ENCODE measurements at places on chromosomes 4 and X.

DNA sequence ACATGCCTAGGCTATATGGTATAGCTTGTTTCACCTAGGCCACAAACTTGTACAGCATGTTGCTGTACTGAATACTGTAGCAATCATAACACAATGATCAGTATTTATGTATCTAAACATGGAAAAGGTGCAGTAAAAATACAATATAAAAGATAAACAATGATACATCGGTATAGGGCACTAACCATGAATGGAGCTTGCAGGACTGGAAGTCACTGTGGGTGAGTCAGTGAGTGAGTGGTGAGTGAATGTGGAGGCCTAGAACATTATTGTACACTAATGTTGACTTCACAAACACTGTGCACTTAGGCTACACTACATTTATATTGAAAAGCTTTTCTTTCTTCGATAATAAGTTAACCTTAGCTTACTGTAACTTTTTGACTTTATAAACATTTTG, 45.6 kb upstream of the ANK2 start:
- no peak for DNase-seq

GRCh38 chr4:168711197-168712140, 214.6 kb downstream of the PALLD start:
- DNase-seq = no peak

GRCh38 chrX:50769389-50770063, 44.5 kb downstream of the SHROOM4 start:
- no peak for DNase-seq

DNA sequence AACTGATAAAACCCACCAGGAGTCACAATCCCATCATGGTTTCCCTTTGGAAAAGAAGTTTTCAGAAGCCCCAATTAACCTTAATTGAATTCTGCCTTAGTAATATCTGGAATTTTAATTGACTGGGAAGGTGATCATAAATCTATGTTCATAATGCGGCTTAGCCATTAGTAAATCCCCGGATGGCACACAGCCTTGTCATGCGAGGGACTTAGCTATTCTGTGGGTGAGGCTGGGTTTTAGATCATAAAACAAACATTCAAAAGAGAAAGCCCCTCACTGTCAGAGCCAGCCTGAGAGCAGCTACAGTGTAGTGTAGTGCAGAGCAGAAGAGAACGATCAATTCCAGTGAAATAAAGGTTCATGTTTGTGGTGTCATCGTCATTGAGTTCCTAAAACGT, 124.0 kb upstream of the NOCT start:
- DNase-seq = no peak

GRCh38 chr4:171809854-171810253, 3.4 kb upstream of the GALNTL6 start:
- no peak for DNase-seq

GRCh38 chr4:177974461-177974860, 532.2 kb upstream of the AGA start:
- no peak for DNase-seq

- DNase-seq = no peak
Measured at GRCh38 chr4:140122891-140123290, 31.1 kb downstream of the MAML3 start.

DNA sequence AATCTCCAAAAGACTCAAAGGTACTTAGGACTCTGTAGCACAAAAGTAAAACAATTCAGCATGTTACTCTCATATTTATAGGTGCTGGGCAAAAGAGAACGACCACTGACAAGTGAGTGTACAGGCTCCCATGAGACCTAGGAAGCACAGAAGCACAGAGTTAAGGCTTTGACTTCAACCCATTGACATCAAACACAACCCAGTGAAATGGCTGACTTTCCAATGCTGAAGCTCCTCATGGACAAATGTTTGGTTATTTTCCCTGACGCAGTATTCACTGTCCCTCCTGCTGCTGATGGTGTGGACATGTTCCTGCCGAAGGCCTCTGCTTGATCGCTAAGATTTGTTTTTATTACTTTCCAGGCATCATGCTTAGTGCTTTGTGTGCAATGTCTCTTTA, 148.7 kb downstream of the TSPAN5 start:
- no peak for DNase-seq

- DNase-seq = no peak
Measured at GRCh38 chrX:145393702-145394235, 146.5 kb downstream of the SPANXN1 start.

GRCh38 chrX:118420462-118420861, 74.6 kb downstream of the WDR44 start:
- DNase-seq = no peak

DNA sequence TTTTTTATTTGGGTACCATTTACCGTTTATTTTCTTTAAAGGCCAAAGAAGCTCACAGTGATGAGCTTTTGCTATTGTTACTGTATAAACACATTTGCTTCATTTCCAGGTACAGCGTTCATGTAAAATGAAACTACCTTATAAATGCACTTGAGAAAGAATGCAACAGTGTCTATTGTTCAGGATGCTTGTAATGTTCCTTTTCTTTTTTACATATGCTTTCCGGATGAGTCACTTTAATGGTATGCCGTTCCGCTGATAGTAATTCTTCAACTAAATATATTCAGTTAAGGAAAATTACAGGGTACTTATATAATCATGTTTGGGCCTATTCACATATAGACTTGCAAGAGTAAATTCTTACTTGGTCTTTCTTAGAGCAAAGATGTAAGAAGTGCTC, 354.9 kb downstream of the RPA4 start:
- no peak for DNase-seq

GRCh38 chr4:24428850-24429249, 155.5 kb downstream of the DHX15 start:
- no peak for DNase-seq

GRCh38 chr4:75555294-75556164, at the start of gene ODAPH:
TSS of gene ODAPH (plus strand) at chr4:75556066. CDS start at chr4:75556083, 17 bp downstream.
- no peak for DNase-seq

GRCh38 chrX:151478058-151478457, 81.1 kb downstream of the VMA21 start:
- no peak for DNase-seq

- DNase-seq = no peak
Measured at GRCh38 chr4:120452001-120452400, 385.4 kb upstream of the MAD2L1 start.

DNA sequence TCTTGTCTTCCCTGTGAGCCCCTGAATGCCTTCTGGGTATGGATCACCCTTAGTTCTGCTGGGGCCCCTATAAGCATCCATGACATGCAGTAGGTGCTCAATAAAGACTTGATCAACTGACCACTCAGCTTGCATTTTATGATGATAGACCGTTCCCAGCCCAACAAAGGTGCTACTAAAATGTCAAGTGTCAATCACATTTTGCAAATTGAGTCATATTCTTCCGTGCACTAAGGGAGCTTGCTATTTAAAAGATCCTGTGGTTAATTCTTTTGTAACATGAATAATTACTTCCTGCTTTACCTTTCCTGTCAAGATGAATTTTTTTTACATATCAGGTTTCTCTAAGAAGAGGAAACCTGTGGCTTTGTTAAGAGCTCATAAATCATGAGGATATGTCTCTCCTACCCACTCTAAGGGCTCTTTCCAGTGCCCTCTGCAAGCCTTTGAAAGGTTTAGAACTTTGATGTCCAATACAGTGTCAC, 47.6 kb downstream of the SH3KBP1 start:
- DNase-seq = no peak

DNA sequence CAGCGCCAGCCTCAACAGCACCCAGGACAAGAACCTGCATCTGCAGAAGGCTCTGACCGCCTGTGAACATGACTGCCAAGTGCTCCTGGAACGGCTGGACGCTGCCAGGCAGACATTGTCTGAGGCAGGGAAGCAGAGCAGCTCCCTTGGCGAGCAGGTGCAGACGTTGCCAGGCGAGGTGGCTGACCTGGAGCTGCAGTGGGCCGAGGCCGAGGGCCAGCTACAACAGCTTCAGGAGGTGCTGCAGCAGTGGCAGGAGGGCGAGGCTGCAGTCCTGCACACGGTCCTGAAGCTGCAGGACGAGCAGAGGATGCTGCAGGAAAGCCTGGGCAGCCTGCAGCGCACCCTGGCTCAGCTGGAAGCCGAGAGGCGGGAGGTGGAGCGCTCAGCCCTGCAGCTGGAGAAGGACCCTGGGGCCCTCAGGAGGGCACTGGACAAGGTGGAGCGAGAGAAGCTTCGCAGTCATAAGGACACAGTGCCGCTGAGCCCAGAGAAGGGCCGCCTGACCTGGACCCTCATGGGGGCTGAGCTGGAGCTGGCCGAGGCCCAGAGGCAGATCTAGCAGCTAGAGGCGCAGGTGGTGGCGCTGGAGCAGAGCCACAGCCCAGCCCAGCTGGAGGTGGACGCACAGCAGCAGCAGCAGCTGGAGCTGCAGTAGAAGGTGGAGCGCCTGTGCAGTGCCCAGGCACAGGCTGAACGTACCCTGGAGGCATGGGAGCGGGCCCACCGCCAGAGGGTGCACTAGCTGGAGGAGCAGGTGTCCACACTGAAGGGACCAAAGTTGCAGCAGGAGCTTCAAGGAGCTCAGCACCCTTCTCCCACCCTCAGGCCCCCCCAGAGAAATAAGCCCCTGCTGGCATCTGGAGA, 16.4 kb downstream of the SMIM10L2A start:
- DNase-seq = no peak

- no peak for DNase-seq
Measured at GRCh38 chr4:3324093-3324815, 31.4 kb downstream of the RGS12 start.

- no peak for DNase-seq
Measured at GRCh38 chr4:76690906-76691275, 207.1 kb downstream of the SOWAHB start.

DNA sequence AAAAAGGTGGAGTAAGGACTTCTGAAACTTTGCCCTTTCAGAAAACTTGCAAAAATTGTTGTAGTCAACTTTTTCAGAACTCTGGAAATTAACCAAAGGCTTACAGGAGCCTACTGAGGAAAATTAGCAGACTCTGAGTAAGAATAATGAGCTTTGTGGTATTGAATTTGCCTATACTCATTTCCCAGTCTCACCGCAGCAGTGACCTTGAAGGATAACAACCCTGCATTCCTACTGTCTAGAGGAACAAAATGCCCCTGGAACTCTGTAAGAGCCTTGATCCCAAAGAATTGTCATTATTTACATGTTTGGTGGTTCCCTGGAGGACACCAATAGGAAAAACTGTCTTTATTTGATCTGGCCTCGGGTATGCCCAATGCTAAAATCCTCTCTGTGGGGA, 57.9 kb downstream of the MND1 start:
- DNase-seq = no peak

- no peak for DNase-seq
Measured at GRCh38 chr4:52643785-52644244, 15.3 kb downstream of the USP46 start.

DNA sequence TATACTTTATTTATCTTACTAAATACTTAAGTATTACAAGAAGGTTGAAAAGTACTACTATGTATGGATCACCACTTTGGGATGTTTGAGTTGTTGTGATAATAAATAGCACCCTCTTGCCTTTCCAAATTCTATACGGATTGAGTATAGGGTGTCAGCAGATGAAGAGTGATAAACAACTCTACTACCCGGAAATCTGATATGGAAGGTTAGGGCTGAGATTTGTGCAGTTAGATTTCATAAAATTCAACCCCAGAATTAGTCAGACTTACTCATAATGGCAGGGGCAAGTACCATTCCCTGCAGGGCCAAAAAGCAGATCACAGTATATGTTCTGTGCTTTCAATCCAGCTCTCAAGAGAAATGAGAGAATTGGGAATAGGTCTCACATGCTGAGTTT, 1008.9 kb upstream of the PCDH7 start:
- DNase-seq = no peak

DNA sequence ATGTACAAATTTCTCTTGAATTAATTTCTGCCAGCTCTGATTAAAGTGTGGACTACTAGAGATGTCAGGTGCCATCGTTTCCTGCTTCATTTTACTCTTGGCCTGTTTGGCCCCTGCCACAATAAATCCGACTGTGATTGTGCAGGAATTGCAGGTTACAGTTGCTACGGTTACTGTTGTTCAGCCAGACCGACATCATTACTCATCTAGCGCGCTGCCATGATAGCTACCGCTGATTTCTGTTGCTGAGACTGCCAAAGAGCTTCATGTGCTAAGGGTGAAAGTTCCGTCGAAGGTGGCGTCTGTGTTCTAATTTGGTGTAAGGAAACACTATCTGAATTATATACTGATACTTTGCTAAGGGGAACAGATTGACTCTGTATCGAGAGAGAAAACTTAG, 22.1 kb downstream of the SLIT2 start:
- no peak for DNase-seq

- no peak for DNase-seq
Measured at GRCh38 chrX:33126469-33126868, 84.9 kb downstream of the DMD start.

DNA sequence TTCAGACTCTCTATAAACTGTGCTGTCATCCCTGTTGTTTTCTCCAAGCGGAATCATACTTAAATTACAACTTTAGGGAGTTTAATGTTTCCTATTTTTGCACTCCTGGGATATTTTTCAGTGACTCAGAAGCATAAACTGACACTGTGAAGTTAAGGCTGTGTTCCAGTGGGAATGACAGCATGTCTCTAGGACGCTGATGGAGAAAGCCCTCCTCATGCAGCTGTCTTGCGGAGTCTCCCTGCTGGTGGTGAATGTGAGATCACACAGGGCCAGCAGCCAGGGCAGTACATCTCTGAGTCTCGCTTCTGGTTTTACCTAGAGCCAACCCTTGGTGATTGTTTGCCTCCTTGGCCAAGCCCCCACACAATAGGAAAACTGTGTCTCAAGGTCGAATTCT, 53.3 kb downstream of the NFKB1 start:
- DNase-seq = no peak

- DNase-seq = no peak
Measured at GRCh38 chrX:154327038-154327820, 31.6 kb downstream of the TKTL1 start.

GRCh38 chr4:124867536-124867935, 155.0 kb upstream of the ANKRD50 start:
- no peak for DNase-seq

DNA sequence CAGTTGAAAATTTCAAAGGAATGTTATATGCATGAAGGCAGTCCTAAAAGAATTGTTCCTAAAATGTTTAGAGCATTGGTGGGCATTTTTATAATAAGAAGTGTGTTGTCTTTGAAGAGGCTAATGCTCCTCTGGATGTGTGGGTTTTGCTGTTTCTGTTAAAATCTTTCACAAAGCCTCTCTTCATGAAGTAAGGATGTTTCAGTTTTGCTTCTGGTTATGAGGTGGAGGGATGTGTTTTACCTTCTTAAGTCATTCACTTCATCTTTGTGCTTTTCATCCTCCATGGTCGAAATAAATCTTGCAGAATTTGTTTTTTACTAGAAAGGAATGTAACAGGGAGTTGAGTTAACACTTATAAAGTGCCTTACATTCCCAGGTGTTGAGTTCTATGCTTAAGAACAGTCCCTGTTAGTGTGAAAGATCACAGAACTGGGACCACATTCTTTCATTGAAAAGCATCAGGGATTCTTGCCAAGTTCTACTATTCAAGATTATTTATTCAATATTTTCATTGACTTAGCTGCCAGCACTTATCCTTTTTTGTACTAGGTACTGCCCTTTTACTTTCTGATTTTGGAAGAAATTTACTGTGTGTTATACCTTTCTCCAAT, 21.1 kb downstream of the FHIP1A start:
- no peak for DNase-seq
